ENCODE measurements at places on chromosomes 11 and 22. TPM values are rescaled to one million over a fixed set of nuclear protein-coding genes. Genes with fewer than 3 reads are reported as not detected.

Gene CD3D
- 4.8 TPM for total RNA-seq

Gene ARHGAP42
- total RNA-seq: 26.7 TPM

Gene TTLL8
- not detected for total RNA-seq

Gene SLC43A1
- 13.4 TPM for total RNA-seq

Gene FXYD2
- total RNA-seq: 1.3 TPM

Gene CD6
- total RNA-seq: 1.9 TPM

Gene VPS11
- 46.6 TPM for total RNA-seq

Gene TCIRG1
- 135 TPM for total RNA-seq

Gene LRP5
- total RNA-seq: 23.6 TPM

DNA sequence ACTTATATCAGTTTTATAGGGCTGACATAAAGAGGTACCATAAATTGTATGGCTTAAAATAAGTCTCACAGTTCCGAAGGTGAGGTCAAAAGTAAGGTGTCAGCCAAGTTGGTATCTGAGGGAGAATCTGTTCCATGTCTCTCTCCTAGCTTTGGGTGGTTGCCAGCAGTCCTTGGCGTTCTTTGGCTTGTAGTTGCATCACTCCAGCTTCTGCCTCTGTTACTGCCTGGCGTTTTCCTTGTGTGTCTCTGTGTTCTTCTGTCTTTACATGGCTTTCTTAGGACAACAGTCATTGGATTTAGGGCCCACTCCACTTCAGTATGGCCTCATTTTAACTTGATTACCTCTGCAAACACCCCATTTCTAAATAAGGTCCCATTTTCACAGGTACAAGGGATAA lies 16.7 kb downstream of the MMP7 start:
- H3K4me1 ChIP-seq: no peaks in the 10 kb centered on the region
- H3K27me3 ChIP-seq: no peaks in the 10 kb centered on the region
- H3K4me3 ChIP-seq: no peak overlapping the region
- H3K27ac ChIP-seq: no peak overlapping the region

GRCh38 chr11:119874660-119875238 lies 145.7 kb upstream of the NECTIN1 start:
- no peak overlapping the region for H3K4me3 ChIP-seq
- H3K27ac ChIP-seq: no peak overlapping the region
- H3K36me3 ChIP-seq: no peaks in the 10 kb centered on the region
- no peak for DNase-seq
- no peaks in the 10 kb centered on the region for H3K27me3 ChIP-seq

DNA sequence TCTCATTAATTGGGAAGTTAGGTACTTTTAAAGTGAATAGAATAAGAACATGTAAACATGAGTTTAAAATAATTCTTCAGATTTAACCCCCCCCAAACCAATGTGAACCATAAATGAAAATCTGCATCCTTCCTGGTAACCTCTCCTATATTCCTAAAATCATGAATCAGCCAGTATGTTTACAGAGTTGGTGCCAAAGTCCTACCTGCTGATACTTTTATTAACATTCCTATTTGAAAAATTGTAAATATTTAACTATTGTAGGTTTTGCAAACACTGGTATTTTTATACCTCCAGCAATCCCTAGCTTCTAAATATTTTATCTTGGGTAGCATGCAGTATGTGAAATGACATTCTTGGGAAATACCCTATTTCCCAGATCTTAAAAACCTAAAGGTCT lies 278.2 kb downstream of the RAB38 start:
- no peaks in the 10 kb centered on the region for H3K36me3 ChIP-seq
- H3K27me3 ChIP-seq: no peaks in the 10 kb centered on the region
- no peak overlapping the region for H3K4me3 ChIP-seq
- no peaks in the 10 kb centered on the region for H3K4me1 ChIP-seq

DNA sequence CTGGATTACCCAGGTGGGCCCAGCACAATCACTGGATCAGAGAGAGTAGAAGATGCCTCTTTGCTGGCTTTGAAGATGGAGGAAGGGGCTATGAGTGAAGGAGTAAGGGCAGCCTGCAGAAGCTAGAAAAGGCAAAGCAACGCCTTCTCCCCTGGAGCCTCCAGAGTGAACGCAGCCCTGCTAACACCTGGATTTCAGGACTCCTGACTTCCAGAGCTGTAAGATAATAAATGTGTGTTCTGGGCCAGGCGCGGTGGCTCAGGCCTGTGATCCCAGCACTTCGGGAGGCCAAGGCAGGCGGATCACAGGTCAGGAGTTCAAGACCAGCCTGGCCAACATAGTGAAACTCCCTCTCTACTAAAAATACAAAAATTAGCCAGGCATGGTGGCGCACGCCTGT lies 102.4 kb downstream of the MORC2 start:
- no peaks in the 10 kb centered on the region for H3K27me3 ChIP-seq
- no peaks in the 10 kb centered on the region for H3K4me1 ChIP-seq
- DNase-seq: no peak

DNA sequence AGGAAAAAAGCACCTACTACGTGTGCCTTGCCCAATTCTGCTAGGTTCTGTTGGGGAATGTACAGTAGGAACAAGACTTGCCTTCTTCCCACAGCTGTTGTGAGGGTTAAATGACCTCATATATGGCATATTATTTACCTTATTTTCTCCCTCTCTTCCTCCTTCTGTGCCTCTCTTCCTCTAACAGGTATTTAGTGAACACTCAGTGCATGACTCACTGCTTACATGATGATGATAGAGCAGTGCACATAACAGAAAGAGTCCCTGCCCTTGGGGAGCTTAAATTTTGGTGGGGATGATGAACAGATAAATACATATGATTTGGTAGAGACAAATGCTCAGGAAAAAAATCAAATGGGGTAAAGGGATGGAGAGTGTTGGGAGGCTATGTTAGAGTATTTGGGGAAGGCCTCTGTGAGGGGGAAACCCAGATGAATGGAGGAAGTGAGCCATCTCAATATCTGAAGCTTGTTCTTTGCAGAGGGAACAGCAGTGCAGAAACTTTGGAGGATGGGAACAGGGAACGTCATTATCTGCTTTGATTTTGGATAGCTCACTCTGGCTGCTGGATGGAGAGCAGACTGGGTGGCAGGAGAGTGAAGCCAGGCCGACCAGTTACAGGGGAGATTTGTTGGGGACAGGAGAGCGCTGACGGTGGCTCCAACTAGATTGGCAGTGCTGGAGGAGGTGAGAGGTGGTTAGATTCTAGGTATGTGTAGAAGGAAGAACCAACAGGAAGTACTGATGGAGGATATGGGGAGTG lies 95.5 kb upstream of the TENM4 start:
- DNase-seq: no peak
- H3K27ac ChIP-seq: no peak overlapping the region

GRCh38 chr11:28347371-28347770 lies 239.2 kb downstream of the METTL15 start:
- no peak overlapping the region for H3K27ac ChIP-seq
- no peaks in the 10 kb centered on the region for H3K36me3 ChIP-seq
- H3K27me3 ChIP-seq: no peaks in the 10 kb centered on the region
- DNase-seq: no peak

GRCh38 chr11:113835306-113835705 lies 40.1 kb downstream of the USP28 start:
- no peaks in the 10 kb centered on the region for H3K27me3 ChIP-seq
- H3K27ac ChIP-seq: no peak overlapping the region
- no peak for DNase-seq

GRCh38 chr11:57124917-57125316 lies 56.8 kb upstream of the LRRC55 start:
- no peak for DNase-seq
- H3K36me3 ChIP-seq: no peaks in the 10 kb centered on the region
- no peaks in the 10 kb centered on the region for H3K4me1 ChIP-seq
- no peaks in the 10 kb centered on the region for H3K27me3 ChIP-seq
- H3K4me3 ChIP-seq: no peak overlapping the region

GRCh38 chr11:27309046-27309445 lies 54.0 kb downstream of the CCDC34 start:
- H3K4me3 ChIP-seq: no peak overlapping the region
- H3K4me1 ChIP-seq: no peaks in the 10 kb centered on the region
- no peaks in the 10 kb centered on the region for H3K36me3 ChIP-seq
- no peak for DNase-seq

GRCh38 chr11:24734742-24735237 lies 237.9 kb downstream of the LUZP2 start:
- no peaks in the 10 kb centered on the region for H3K4me1 ChIP-seq
- no peak overlapping the region for H3K4me3 ChIP-seq
- no peak overlapping the region for H3K27ac ChIP-seq
- no peak for DNase-seq
- no peaks in the 10 kb centered on the region for H3K36me3 ChIP-seq

- no peak for DNase-seq
- H3K27me3 ChIP-seq: no peaks in the 10 kb centered on the region
- no peak overlapping the region for H3K4me3 ChIP-seq
- H3K4me1 ChIP-seq: no peaks in the 10 kb centered on the region
- H3K27ac ChIP-seq: no peak overlapping the region
- H3K36me3 ChIP-seq: no peaks in the 10 kb centered on the region
Observed at GRCh38 chr11:45262900-45263299, 23.2 kb downstream of the SYT13 start.

GRCh38 chr11:107704451-107704850 lies 7.4 kb downstream of the SLN start:
- H3K4me3 ChIP-seq: no peak overlapping the region
- H3K27ac ChIP-seq: no peak overlapping the region
- H3K4me1 ChIP-seq: no peaks in the 10 kb centered on the region
- no peak for DNase-seq
- H3K36me3 ChIP-seq: no peaks in the 10 kb centered on the region
- H3K27me3 ChIP-seq: no peaks in the 10 kb centered on the region

DNA sequence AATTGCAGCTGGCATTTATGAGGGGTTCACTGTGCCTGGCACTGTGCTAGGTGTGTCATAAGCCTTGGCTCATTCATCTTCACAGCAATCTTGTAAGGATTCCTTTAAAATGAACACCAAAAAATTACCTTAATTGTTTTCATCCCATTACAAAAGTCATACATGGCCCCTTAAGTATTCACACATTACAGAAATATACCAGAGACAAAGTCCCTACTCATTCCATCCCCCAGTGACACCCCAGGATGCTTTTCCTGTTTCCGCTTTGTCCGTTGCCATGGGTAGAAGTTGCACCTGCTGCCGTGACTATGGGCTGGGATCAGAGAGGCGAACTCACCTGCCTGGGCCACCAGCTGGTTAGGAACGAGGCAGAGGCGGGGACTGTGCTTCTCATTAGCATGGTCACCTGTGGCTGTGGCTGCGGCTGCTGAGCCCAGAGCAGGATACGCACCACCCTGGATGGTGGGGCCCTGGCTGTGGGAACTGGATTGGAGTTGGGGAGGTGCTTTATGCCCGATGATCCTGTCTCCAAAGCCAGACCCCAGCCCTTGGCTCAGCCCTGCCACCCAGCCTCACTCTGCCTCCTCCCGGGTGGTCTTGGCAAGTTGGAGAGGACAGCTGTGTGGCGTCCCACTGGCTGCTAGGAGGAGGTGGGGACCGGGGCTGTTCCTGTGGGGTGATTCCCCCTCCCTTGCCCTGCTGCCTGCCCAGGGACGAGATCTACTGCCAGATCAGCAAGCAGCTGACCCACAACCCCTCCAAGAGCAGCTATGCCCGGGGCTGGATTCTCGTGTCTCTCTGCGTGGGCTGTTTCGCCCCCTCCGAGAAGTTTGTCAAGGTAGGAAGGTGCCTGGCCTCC lies 60.8 kb downstream of the MYO7A start:
- no peak for DNase-seq
- no peaks in the 10 kb centered on the region for H3K27me3 ChIP-seq
- no peaks in the 10 kb centered on the region for H3K4me1 ChIP-seq
- H3K36me3 ChIP-seq: no peaks in the 10 kb centered on the region
- H3K4me3 ChIP-seq: no peak overlapping the region

DNA sequence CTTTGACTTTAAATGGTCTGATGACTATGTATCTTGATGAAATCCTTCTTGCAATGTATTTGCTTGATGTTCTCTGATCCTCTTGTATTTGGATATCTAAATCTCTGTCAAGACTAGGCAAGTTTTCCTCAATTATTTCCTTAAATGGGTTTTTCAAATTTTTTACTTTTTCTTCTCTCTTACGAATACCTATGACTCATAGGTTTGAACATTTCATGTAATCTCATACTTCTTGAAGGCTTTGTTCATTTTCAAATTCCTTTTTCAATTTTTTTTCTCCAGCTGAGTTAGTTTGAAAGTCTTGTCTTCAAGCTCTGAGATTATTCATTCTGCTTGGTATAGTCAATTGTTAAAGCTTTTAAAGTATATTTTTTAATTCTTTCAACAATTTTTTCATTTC lies 13.1 kb downstream of the OR10W1 start:
- H3K27ac ChIP-seq: no peak overlapping the region
- no peaks in the 10 kb centered on the region for H3K4me1 ChIP-seq
- H3K27me3 ChIP-seq: no peaks in the 10 kb centered on the region
- H3K36me3 ChIP-seq: no peaks in the 10 kb centered on the region
- no peak overlapping the region for H3K4me3 ChIP-seq
- no peak for DNase-seq

DNA sequence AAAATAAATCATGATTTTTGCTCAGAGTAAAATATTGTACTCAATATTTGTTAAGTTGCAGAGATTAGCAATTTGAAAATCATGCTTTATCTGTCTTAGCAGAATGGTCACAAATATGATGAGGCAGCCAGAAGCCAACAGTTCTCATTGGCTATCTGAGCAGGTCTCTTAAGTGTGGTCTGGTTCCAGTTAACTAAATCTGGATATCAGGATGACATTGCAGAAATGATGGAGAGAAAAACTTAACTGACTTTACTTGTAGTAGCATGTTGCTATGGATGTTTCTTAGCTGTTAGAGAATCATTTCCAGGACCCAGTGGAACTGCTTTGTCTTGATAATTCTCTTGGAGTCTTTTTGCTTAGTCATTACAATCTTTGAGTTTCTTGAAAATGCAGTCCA lies 1070.3 kb downstream of the JRKL start:
- no peak overlapping the region for H3K27ac ChIP-seq
- no peak overlapping the region for H3K4me3 ChIP-seq
- no peaks in the 10 kb centered on the region for H3K27me3 ChIP-seq
- H3K36me3 ChIP-seq: no peaks in the 10 kb centered on the region
- DNase-seq: no peak
- no peaks in the 10 kb centered on the region for H3K4me1 ChIP-seq

DNA sequence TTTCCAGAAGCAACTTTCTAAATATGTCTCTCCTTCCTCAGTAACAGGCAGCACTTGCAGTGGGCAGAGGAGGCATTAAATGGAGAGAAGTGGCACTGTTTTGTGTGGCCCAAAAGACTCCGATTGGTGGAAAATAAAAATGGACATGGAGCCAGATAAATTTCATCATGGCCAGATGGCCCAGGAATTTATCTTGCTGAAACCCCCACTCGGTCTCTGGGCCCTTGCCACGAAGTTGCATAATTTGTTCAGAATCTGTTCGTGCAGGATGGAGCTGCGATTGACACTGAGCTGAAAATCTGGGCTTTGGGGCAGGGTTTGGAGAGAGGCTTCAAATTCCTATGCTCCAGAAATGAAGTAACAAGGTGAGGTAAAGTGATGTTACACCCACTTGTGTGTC lies 65.5 kb downstream of the C11orf91 start:
- no peaks in the 10 kb centered on the region for H3K36me3 ChIP-seq
- no peaks in the 10 kb centered on the region for H3K27me3 ChIP-seq
- no peak overlapping the region for H3K27ac ChIP-seq
- DNase-seq: no peak
- no peaks in the 10 kb centered on the region for H3K4me1 ChIP-seq

GRCh38 chr11:36333468-36333867 lies 37.4 kb downstream of the PRR5L start:
- H3K4me3 ChIP-seq: no peak overlapping the region
- no peaks in the 10 kb centered on the region for H3K27me3 ChIP-seq
- no peak for DNase-seq
- H3K4me1 ChIP-seq: no peaks in the 10 kb centered on the region

- DNase-seq: no peak
- no peaks in the 10 kb centered on the region for H3K36me3 ChIP-seq
- no peaks in the 10 kb centered on the region for H3K27me3 ChIP-seq
Observed at GRCh38 chr22:32199961-32200360, 4.9 kb downstream of the RFPL2 start.

GRCh38 chr11:3000032-3000961 lies 8.2 kb upstream of the NAP1L4 start:
- H3K27me3 ChIP-seq: no peaks in the 10 kb centered on the region
- peak overlapping the region; percentile 76 for H3K27ac ChIP-seq
- no peaks in the 10 kb centered on the region for H3K36me3 ChIP-seq

All from breast epithelium (tissue), 4 donors.